ENCODE measurements at places on chromosomes 2 and 18.

GRCh38 chr2:202376460-202377206 lies 506 bp downstream of the BMPR2 start:
- DNase-seq, result no peak

GRCh38 chr2:24906466-24906865 lies 13.6 kb downstream of the ADCY3 start:
- peak; percentile 27 for DNase-seq

GRCh38 chr2:39796134-39796533 lies 17.1 kb upstream of the THUMPD2 start:
- DNase-seq, result no peak

- no peak for DNase-seq
Measured at GRCh38 chr2:100814453-100814852, 5.5 kb upstream of the NPAS2 start.

All from suprapubic skin (tissue), 4 donors.